ENCODE measurements at places on chromosomes 5 and 9.

- no peak for DNase-seq
These were observed 83.3 kb downstream of the ATPSCKMT start for GRCh38 chr5:10166392-10166791.

GRCh38 chr9:101455656-101456240 lies 20.2 kb upstream of the ALDOB start:
- DNase-seq, result no peak

GRCh38 chr5:15926586-15926985 lies 253.0 kb downstream of the MARCHF11 start:
- DNase-seq, result no peak

- no peak for DNase-seq
These were observed 61.3 kb downstream of the NR2F1-AS1 start for GRCh38 chr5:93519740-93520139.

DNA sequence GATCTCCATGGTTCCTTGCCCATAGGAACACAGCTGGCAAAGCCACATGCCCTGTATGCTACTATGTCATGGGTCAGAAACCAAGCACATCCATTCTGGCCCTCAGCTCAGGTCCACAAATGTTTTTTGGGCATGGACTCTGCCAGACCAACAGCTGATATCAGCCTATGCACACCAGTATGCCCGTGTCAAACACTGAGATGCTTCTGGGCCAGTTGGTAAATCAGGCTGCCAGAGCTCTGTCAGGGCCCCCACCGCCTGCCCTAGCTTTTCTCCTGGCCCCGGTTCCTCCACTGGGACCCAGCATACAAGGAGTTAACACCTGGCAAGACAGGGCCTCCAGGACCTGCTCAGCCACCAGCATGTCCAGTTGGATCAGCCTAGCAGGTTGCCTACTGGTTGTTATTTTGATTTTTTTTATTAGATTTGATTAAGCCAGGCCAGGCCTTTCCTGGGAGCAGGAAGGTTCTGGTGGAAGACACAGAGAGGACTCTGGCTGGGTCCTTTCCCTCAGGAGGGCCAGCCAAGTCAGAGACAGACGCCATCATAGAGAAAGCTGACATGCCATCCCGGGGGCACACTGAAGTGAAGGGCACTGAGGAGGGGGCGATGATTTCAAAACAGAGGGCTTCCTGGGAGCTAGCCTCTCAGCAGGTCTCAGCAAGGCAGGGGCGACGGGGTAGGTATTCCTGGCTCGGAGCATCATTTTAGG lies 65.8 kb downstream of the TSTD2 start:
- DNase-seq, result no peak

GRCh38 chr9:134289241-134289875 lies 36.9 kb upstream of the RXRA start:
- DNase-seq, result no peak

Measured in epithelial cell of prostate (primary cell).